ENCODE measurements at places on chromosomes 12 and 14.

DNA sequence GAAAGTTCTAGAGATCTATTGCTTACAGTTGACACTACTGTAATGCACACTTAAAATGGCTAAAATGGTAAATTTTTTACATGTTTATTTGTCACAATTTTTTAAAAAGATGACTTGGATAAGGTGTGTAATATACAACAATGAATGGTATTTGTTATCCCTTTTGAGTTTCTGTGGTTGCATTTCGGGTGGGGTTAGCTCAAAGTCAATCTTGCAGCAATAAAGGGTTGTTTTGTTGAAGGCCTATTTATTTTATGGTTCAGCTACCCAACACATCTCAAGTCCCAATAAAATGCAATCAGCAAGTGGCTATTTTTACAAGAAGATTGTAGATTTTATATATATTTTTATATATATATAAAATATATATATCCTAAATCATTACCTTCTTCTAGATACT, 22.1 kb downstream of the SNRPF start:
- ATAC-seq: no peak

GRCh38 chr14:50379563-50379962, 17.1 kb downstream of the CDKL1 start:
- no peak for ATAC-seq

GRCh38 chr12:42056130-42056529, 88.5 kb downstream of the GXYLT1 start:
- ATAC-seq: no peak

DNA sequence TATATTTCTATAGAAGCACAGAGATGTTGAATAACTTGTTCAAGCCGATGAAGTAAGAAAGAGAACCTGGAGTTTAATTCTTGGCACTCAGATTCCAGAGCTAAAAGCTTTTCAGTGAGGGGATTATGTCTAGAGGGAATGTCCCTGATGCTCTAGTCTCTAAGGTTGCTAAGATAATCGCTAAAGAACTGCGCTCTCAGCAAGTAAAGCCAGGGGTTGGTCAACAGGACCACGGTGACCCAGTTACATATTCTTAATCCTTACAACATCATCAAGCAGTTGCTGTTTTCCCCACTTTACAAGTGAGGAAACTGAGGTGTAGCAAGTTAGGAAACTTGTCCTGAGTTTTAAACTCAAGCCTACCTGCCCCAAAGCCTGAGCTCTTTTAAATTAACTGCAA, 110.8 kb downstream of the DAD1 start:
- ATAC-seq: no peak

DNA sequence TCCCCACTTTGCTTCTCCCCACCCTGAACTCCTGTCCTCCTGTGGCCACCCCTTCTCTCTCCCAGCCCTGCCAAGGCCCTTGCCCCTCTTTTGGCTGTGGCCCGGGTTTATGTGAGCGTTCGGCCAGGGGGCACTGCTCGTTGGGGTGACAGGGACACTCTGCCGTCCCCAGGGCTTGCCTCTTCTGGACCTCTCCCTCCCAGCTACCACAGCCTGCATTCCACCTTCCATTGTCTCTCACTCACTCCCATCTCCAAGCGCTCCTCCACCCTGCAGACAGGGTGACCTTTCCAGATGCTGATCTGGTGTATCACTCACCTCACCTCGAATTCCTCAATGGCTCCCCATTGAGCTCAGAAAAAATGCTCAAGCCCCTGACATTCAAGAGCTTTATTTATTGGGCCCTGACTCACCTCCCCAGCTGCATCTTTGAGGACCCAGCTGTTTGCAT, 1.4 kb downstream of the SERPINA9 start:
- ATAC-seq: no peak

DNA sequence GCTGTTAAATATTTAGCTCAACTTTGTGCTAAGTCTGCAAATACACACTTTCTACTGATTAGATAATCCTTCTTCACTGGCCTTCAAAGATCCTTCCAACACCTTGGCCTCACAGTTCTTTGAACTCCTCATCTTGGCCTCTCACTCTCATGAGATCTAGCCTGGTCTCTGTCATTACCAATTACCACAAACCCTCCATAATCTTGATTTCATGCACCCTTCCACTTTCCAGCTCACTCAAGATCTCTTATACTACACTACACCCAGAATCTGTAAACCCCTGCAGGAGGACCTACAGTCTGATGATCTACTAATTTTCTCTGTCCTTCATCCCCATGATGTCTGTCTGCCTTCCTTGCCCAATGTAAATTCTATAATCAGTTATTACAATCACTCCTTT, 71.1 kb downstream of the DUSP16 start:
- ATAC-seq: peak; percentile 51

DNA sequence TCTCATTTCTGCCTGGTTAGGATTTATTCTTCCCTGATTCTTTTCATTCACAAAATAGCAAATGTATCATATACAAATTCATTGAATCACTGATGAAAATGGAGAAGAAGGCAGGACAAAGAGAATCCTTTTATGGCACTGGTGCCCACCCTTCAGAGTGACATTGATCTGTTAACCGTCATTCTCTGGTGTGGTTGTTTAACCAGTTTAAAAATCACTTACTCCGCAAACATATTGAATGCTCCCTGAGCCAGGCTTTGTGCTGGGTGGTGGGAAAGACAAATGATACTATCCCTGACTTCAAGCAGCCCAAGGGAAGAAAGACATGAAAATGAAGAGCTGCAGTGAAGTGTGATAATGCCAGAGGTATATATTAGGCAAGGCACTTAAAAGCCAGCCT, 187.5 kb upstream of the SLC38A2 start:
- ATAC-seq: no peak

- ATAC-seq: no peak
Measured at GRCh38 chr12:57616383-57617101, 5.3 kb downstream of the ARHGEF25 start.

GRCh38 chr14:73245480-73246325, 8.4 kb downstream of the PAPLN start:
- ATAC-seq: peak; percentile 65

GRCh38 chr14:54685286-54685845, 118.4 kb downstream of the SAMD4A start:
- no peak for ATAC-seq

DNA sequence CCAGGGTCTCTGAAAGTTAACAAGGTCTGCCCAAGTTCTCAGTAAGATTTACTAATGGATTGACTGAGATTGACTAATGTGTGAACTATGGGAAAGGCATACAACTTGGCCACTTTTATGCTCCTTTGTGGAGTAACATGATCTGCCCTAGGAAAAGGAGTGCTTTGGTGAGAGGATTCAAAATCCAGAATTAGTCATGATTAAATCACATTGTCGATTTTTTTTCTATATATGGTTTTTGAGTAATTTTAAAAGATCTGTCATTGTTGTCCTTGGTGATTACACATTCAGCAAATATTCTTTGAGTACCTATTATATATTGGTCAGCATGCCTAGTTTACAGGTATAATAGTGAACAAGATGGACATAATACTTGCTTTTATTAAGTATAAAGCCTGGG, 147.7 kb upstream of the SYT10 start:
- no peak for ATAC-seq

- no peak for ATAC-seq
Measured at GRCh38 chr12:108826807-108827721, 30.3 kb downstream of the SSH1 start.

GRCh38 chr12:63706336-63706735, 38.0 kb upstream of the DPY19L2 start:
- ATAC-seq: no peak

DNA sequence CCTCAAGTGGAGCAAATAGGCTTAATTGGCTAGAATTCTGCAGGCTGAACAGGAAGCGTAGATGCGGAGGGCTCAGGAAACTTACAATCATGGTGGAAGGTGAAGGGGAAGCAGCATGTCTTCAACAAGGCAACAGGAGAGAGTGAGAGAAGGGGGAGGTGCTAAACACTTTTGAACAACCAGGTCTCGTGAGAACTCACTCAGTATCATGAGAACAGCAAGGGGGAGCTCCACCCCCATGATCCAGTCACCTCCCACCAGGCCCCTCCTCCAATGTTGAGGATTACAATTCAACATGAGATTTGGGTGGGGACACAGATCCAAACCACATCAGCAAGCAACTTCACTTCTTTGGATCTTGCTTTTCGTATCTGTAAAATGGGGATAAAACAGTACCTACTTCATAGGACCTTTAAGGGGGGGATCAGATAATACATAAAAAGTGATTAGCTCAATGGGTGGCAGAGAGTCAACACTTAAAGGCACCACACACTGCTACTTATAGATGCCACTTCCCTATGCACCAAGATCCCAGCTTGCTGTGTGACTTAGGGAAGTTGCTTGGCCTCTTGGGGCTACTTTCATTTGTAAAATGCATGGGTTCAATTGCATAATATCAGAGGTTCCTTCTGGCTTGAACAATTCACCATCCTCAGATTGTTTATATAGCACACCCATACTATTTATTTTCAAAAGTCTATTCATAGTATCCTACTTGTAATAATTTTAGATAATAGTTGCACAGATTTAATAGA, 184.8 kb upstream of the RPH3A start:
- no peak for ATAC-seq

DNA sequence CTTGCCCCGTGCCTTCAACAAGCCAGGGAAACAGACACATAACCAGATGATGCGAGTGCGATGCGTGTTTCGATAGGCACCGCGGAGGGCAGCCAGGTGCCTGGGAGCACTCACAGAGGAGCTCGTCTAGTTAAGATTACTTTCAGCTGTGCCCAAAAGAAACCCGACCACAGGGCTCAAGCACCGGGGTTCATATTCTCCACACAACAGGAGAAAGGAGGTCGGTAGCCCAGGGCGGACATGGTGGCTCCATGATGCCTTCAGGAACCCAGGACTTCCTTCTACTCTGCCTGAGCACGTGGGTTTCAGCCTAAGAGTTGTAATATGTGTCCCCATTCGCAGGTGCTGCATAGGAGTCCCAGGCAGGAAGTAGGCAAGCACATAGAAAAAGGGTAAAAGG, 53.7 kb upstream of the DDX11 start:
- ATAC-seq: no peak

DNA sequence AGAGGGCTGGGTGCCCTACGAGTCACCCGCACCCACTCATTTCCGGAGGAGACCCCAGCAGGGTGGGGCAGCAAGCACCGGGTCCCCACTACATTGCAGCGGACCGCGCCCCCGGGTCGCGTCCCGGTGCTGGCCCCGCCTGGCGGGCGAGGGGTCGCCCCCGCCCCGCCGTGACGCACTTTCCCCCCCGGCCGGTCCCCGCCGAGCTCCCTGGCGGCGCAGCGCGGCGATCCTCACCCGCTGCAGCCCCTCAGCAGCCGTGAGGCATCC, 106.1 kb downstream of the PRICKLE1 start:
- ATAC-seq: peak; percentile 22

DNA sequence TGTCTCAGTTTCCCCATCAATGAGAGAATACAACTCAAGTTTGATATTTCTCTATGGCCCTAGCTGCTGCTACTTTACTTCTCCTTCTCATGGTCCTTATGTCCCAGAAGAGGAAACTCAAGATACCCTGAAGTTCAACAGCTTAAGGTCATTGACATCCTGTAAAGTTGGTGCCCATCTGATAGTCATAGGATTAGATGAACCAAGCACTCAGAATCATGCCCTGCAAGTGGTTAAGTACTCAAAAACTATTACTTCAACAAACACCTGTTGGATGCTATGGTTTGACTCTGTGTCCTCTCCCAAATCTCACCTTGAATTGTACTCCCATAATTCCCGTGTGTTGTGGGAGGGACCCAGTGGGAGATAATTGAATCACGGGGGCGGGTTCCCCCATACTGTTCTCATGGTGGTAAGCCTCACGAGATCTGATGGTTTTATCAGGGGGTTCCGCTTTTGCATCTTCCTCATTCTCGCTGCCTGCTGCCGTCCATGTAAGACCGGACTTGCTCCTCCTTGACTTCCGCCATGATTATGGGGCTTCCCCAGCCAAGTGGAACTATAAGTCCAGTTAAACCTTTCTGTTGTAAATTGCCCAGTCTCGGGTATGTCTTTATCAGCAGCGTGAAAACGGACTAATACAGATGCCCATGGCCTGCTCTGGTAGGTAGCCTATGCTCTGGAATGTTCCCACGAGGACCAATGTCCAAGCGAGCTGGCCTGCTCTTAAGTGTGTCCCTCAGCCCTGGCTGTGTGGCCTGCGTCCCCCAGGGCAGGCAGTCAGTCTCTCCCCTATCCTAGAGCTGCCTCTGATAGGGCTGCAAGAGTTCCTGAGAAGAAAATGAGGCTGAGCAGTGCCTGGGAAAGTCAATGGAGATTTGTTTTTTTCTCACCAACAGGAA, 18.1 kb downstream of the CAMKK2 start:
- ATAC-seq: no peak

- ATAC-seq: no peak
Measured at GRCh38 chr12:14834509-14834908, 8.8 kb downstream of the ART4 start.

- ATAC-seq: no peak
Measured at GRCh38 chr14:92549105-92549858, 35.7 kb downstream of the RIN3 start.

- no peak for ATAC-seq
Measured at GRCh38 chr12:55830601-55831446, 1.4 kb upstream of the DNAJC14 start.
